ENCODE measurements at places on chromosomes 3 and 15. TPM values are rescaled to one million over a fixed set of nuclear protein-coding genes. Genes with fewer than 3 reads are reported as not detected.

The RRP9 gene
- total RNA-seq = 65.4 TPM

The STOML1 gene
- total RNA-seq = 27.2 TPM

The LMCD1 gene
- total RNA-seq = 250 TPM

The C2CD4B gene
- 0.28 TPM for total RNA-seq

The GPR87 gene
- under 0.01 TPM for total RNA-seq

The CASR gene
- total RNA-seq = not detected

The PLCL2 gene
- total RNA-seq = 14.7 TPM

The KNG1 gene
- total RNA-seq = not detected

The SLC9C1 gene
- total RNA-seq = 0.56 TPM

The IL16 gene
- not detected for total RNA-seq

The MKRN2OS gene
- not detected for total RNA-seq

The SPESP1 gene
- 4.2 TPM for total RNA-seq

The ACKR4 gene
- 6.8 TPM for total RNA-seq

The GRIP2 gene
- total RNA-seq = 1.1 TPM

The CAPN3 gene
- 0.77 TPM for total RNA-seq

The IQCF5 gene
- not detected for total RNA-seq

The GLT8D1 gene
- total RNA-seq = 112 TPM

The SCG5 gene
- total RNA-seq = 54.4 TPM

The KBTBD13 gene
- total RNA-seq = not detected

The MCTP2 gene
- 0.58 TPM for total RNA-seq

The GREM1 gene
- total RNA-seq = 84.7 TPM

The ARHGEF26 gene
- 1.1 TPM for total RNA-seq

The P2RY13 gene
- total RNA-seq = not detected

The JMJD7 gene
- 3.4 TPM for total RNA-seq

The ZBTB47 gene
- total RNA-seq = 28.6 TPM

The KCNH8 gene
- total RNA-seq = not detected

The NAA50 gene
- total RNA-seq = 242 TPM

The GABRR3 gene
- not detected for total RNA-seq

The ELP6 gene
- total RNA-seq = 24.0 TPM

The GHSR gene
- total RNA-seq = not detected

The RFTN1 gene
- 31.6 TPM for total RNA-seq

The ARNT2 gene
- 7.6 TPM for total RNA-seq

The PRICKLE2 gene
- total RNA-seq = 27.3 TPM

Measured in regular cardiac myocyte (primary cell).